Stimulated activated CD8-positive, alpha-beta memory T cell treated with anti-CD3 and anti-CD28 coated beads, Interleukin-7, amount 100 ng/mL, for 24 hours (primary cell): ENCODE measurements at places on chromosomes 4 and X.

- DNase-seq = no peak
Observed at GRCh38 chr4:22962295-22962694, 269.6 kb downstream of the GBA3 start.

- DNase-seq = no peak
Observed at GRCh38 chrX:44747317-44747716, 96.5 kb upstream of the DUSP21 start.

- DNase-seq = no peak
Observed at GRCh38 chr4:1722551-1723118, 1.3 kb downstream of the TACC3 start.

DNA sequence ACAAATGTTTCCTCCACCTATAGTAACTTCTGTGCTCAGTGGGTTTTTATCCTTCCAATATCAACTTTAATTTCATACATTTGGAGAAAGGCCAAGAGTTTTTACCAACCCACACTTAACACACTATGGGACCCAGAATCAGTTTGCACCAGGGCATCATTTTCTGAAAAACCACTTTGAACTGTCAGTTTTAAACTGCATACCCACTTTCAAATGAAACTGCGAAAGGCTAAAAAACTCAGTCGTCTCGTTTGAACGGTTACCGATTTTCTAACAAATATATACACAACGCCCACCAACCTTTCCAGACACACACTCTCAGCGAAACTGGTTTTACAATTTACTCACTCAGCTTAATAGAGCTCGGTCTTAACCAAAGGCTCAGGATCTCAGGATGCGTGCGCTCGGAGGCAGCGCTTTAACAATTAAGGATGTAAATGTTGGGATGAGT, 376 bp downstream of the ABCG2 start:
- DNase-seq = no peak

DNA sequence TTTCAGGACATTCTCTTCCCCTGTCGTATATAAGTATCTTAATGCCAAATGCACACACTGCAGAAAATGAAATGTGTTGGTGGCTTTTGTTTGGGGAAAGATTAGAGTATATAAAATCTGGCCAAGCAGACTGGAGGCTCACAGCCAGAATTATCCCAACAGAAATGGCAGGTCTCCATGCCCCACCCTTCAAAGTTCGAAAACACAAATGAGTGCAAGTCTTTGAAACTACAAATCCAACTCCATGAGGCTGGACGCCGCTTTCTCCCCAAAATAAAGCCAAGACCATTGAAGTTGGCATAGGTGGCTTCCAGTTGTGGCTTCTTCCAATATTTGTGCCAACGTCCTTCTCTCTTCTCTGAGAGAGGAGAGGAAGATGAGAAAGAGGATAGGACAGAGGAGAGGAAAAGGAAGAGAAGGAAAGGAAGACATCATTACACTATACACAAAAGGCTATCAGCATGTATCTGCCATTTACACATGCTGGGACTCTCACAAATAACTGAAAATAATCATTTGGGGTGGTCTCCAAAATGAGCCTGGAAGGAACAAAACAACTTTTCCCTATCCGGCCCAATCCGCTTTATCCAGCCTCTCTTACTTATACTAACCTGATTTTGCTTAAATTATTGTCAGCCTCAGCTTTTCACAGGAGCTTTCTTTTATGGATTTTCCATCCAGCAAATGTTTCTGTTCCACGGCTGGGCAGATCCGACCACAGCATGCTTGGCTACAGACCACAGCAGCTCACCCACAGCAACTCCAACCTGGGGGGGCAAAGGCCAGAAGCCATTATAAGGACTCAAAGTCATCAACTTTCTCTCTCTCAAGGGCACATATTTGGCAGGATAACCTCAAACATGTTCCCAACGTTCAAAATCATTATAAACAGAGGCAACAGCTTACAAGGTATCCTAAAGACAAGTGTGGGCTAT, 71.7 kb downstream of the APBB2 start:
- DNase-seq = no peak

GRCh38 chr4:98558471-98559169, 99.8 kb downstream of the TSPAN5 start:
- no peak for DNase-seq

DNA sequence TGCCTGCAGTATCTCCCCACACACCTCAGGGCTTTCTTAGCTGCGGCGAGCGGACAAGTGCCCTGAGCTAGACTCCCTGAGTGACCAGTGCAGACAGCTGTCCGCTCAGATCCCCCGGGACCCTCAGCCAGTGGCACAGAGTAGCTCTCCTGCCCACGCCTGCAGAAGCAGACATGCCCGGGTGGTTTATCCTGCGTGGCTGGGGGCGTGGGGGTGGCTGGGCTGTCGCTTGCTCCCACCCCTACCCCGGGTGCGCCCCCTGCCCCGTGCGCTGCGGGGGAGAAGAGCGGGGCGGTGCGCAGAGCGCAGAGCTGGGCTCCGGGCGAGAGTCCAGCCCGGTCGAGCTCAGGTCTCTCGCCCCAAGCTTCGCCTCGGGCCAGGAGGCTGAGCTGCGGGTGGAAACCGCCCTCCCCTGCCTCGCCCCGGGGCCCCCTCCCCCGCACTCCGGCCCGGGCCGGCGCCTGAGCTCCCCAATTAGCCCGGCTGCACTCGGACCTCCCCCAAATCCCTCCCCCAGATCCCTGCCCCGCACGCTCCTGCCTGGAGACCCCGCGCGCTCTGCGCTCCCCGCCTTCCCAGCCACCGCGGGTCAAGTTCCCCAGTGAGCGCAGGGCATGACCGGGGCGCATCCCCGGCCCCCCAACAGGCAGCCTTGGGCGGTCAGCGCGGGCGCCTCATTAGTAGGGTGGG, 11.7 kb upstream of the SHOX start:
- no peak for DNase-seq

DNA sequence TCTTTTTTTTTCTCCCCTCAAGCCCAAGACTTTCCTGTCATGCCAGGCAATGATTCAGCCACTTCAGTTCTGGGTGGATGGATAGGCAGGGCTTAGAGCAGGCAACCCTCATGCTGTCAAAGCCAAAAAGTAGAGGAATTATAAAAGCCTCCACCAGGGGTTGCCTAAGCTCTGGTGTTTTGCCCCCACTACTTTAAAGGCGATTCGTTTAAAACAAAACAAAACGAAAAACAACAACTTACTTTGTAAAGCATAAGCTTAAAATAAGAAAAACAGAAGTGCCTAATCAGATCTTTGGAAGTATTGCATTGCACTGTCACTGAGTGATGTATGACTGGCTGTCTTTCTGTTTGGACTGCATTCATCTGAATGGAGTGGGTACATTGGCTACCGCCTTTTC, 5.3 kb upstream of the IDS start:
- no peak for DNase-seq

DNA sequence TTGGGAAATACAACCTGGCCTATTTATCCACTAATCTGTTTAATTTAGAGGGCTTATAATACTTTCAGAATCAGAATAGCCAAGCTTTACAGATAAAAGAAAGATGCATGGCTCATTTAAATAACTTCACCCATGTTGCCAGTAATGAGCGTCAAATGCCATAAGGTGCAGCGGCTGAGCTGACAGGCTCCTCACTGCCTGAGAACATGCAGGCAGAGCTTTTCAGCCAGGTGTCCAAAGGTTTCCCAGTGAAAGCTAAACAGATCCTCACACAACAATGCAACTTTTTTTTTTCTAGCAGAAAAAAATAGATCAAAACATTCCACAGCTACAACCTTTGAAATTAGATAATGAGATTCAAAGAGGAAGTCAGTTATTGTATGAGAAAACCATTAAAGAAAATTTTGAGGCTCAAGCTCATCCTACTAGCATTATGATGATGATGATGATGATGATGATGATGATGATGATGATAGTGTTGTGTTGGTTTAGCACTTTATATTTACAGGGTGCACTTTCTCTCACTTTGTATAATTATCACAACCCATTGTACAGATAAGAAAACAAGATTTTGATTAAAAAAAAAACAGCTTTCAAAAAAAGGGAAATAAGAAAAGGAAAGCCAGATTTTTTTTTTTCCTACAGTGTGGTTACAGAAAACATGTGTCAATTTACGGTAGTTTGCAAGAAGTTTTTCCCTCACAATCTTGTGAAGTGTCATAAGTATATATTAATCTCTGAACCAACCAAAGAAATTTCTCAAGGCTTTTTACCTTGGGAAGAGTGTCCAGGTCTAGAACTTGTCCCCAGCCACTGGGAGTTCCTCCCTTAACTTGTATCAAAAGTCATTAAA, 12.2 kb upstream of the TNIP3 start:
- DNase-seq = no peak

- DNase-seq = no peak
Observed at GRCh38 chr4:161186012-161186411, 977.8 kb downstream of the FSTL5 start.

- DNase-seq = no peak
Observed at GRCh38 chr4:89674876-89675459, 162.0 kb downstream of the SNCA start.

DNA sequence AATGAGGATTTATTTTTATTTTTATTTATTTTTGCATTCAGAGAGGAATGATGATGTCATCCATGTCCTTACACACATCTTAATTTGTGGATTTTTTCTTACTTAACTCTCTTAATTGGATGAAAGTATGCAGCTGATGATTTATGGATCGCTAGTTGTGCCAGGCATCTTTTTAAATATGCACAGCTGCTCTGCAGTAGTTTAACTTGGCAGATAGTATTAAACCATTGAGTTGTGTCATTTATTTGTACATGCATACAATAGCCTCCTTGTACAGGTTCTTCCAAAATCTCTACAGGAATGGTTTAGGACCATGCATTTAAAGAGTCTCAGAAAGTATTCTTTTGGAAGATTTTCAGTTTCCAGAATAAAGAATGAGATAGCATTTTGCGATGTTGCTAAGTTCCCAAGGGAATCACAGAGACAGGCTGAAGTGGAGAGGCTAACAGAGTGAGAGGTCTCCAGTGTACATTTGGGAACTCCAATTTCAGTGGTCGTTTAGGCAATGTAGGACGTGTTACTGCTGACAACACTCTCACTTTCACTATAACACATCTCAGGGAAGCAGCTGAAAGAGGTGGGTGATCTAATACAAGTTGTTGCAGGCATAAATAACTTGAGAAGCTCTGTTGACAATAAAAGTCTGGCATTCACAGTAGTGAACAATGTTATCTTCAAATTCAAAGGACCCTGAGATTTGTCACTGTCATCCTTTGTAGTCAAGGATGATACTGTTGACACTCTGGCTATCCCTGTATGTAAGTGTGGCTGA, 49.9 kb upstream of the SCRG1 start:
- no peak for DNase-seq

DNA sequence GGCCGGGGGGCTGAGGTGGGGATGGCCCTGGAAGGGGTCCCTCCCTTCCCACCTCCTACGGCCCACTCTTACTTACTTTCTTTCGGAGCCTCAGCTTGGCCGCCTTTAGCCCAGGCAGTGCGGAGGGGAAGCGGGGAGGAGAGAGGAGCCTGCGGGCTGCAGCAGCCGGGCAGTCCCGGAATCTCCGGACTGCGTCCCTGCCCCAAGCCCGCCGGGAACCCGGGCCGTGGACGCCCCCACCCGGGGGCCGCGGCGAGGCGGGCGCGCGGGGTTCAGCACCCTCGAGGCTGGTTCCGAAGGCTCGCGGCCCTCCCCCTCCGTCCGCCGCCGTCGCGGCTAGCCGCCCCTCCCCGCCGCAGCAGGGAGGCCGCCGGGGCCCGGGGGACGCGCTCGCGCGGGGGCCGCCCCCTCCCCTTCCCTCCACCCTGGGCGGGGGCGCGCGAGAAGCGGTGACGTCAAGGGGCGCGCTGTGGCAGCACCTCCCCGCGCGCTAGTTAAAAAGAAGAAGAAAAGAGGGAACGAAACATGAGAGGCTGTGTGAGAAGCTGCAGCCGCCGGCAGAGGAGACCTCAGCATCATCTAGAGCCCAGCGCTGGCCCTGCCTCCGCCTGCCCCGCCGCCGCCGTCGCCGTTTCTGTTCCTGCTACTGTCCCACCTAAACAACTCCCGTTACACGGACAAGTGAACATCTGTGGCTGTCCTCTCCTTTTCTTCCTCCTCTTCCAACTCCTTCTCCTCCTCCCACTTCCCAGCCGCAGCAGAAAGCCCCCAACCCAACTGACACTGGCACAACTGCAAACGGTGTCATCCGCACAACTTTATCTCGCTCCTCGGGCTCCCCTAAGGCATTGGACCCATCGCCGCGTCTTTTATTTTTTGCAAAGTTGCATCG, at the start of gene HHIP:
Gene HHIP, plus strand, starts transcription at position 526 of the 892 bp plus-strand sequence. CDS start 520 bp downstream, outside the sequence.
- no peak for DNase-seq

DNA sequence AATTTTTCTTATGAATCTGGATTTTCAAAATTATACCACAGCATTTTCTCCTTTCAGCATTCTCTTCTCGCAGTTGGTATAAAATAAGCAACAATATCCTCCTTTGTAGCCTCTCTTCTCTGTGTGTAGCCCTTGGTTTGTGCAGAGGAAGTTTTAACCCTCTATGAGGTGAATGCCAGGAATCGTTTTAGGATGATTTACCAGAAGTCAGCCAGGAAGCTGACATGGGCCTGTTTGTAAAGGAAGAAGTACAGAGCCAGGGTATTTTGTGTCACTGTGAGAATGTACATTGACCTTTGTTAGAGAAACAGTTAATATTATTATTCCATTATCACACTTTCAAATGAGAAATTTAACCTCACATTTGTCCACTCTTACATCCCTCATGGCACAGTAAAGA, 88.9 kb upstream of the RPL34 start:
- no peak for DNase-seq

DNA sequence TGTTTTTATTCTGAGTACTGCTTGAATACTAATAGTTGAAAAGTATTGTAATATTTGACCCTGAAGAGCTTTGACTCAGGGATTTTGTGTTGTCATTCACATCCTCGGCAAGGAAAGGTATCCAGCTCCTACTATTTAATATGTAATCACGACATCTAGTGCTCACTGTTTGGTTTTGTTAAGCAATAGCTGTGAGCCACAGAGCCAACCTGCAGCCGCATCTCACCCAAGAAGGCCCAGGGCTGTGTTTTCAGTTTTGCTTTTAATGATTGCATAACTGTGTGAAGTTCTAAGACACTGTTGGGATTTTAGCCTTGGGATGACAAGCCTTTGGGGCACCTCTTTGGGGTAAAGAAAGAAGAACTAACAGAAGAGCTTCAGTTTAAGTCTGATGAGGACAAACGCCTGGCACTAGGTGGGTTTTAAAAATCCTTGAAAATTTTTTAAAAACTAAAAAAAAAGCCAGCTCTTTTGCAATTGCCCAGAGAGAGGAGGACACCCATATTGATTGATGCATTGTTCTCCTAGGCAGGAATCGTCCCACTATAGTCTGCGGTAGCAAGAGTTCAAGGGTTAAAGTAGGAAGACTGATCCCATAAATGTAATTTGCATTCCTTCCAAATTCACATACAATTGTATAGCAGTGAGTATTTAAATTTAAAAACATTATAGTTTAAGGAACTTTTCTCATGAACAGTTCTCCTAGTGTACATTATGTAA, 157.8 kb downstream of the RELL1 start:
- DNase-seq = no peak
